ENCODE measurements at places on chromosomes 16 and 17. TPM values are rescaled to one million over a fixed set of nuclear protein-coding genes. Genes with fewer than 3 reads are reported as not detected.

Gene CDYL2
- total RNA-seq: 7.6 TPM

Gene ASPA
- 1.7 TPM for total RNA-seq

Gene SLC47A2
- 0.74 TPM for total RNA-seq

Gene TNFRSF13B
- total RNA-seq: not detected

Gene NOL11
- total RNA-seq: 51.1 TPM

Gene ORC6
- 5.9 TPM for total RNA-seq

Gene KIF18B
- total RNA-seq: 0.25 TPM

Gene SHISA9
- 19.7 TPM for total RNA-seq

Gene SLC16A11
- total RNA-seq: not detected

Gene KREMEN2
- total RNA-seq: 0.25 TPM

Gene TMIGD1
- total RNA-seq: not detected

Gene HOXB7
- total RNA-seq: not detected

Gene CHD9
- total RNA-seq: 156 TPM

Gene TPSG1
- not detected for total RNA-seq

Gene RRAD
- 1.5 TPM for total RNA-seq

Gene PRSS33
- total RNA-seq: 0.25 TPM

Gene ATP2C2
- total RNA-seq: 6.9 TPM

Gene OR2C1
- 0.49 TPM for total RNA-seq

Gene SEZ6L2
- total RNA-seq: 58.5 TPM

Gene CNGB1
- total RNA-seq: 0.49 TPM

Gene MYL11
- total RNA-seq: not detected

Gene KCNJ2
- 5.2 TPM for total RNA-seq

Gene BIRC5
- 3.2 TPM for total RNA-seq

Data from temporal lobe (tissue), 4 donors.